ENCODE measurements at places on chromosomes 2 and 18.
A peak's percentile ranks its signal among the peaks of the same experiment; 100 is the strongest.

GRCh38 chr18:55249550-55249949, 290.3 kb upstream of the CCDC68 start:
- DNase-seq: no peak

DNA sequence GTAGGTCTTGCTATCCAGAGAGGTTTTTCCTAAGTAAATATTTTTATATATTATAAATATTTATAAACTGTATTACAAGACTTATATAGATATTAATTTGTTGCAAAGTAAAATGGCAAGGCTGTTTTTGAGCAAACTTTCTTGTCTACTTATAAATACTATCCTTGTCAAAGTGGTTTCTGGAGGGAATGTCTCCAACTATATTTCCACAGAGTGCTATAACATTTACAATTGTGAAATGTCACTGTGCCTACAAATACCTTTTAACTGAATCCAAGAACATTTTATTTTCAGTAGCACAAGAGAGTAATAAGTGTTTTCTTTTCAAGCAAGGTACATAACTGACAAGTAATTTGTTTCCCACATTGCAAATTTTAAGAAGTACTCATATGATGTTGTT, 256.8 kb downstream of the ZNF385B start:
- DNase-seq: no peak

- no peak for DNase-seq
These were observed 168.1 kb upstream of the ID2 start for GRCh38 chr2:8513601-8514273.

- DNase-seq: no peak
These were observed 174.0 kb upstream of the SLC14A2 start for GRCh38 chr18:45441110-45441847.

- no peak for DNase-seq
These were observed 93.0 kb upstream of the TTC27 start for GRCh38 chr2:32534831-32535230.

- DNase-seq: no peak
These were observed 42.3 kb downstream of the RFX8 start for GRCh38 chr2:101432411-101433181.

DNA sequence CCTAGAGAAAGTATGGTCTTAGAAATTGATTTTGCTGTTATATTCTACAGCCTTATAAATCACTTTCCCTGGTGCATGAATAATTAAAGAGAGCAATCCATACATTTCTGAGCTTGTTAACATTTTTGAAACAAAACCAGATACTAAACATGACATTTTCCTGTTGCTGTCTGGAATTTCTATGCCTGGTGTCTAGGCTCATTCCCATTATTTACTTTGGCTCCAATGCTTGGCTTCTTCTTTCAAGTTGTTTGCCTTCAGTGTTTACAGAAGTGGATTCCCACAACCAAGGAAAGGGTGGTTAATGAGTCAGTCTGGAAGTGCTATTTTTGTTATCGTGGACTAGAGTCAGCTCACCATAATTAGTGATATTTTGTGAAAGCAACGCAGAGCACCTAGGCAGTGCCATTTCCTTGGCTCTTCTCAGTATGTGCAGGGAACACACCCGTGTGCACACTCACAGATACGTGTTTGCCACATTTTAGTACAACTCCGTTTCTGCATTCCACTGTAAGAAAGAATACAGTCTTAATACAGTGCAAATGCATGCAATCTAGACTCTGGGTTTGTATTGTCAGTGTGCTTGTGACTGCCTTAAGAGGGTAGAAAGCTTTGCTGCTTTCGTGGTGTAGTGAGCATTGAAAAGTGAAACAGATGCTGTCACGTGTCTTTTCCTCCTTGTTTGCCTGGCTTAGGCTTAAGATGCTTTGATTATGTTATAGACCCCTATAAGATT, 185.0 kb upstream of the RASGRP3 start:
- DNase-seq: peak; percentile 46

DNA sequence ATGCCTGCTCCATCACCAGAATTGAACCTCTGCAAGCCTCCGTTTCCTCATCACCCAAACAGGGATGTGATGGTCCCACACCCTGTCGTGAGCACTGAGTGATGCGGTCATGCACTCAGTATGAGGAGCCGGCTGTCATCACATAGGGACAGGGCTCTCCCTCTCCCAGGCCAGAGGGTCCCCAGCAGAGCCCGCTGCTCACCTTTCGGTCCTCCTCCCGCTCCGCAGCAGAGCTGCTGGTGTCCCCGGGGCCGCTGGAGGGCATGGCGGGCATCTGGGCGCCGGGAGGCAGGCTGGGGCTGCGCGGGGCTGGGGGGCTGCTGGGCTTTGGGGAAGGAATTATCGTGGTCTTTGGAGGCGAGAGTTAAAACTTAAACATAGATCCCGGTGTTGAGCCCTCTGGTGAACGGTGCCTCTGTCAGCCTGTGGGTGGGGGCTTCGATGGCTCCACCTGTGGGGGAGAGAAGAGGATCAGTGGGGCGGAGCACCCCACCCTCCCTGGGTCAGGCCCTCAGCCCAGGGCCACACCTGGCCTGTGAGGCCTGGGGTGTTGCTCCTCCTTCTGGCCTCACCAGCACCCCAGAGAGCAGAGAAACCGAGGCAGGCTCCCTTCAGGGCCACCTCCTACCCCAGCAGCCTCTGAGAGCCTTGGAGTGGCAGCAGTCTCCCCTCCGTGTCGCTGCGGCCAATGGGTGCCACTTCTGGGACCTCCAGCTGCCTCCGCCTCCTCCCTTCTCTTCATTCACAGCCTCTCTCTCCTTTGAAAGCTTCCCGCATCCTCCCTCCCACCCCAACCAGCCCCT, 27.8 kb downstream of the DNMT3A start:
- no peak for DNase-seq

DNA sequence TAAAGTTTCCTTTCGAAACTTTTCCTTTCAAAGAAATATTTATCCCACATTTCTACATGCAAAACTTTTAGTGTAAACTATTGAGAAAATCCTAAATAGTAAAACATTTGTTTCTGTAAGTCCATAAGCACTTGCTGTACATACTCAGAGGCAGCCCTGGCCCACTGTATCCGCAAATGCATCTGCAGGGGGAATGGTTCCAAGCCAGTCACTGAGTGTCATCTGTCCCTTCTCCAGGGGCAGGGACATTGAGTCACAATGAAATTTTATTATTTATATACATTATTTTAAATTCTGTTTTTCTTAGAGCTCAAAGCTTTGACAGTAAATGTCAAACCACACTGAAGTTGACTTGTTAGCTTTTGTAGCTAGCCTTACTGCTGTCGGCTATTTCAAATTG, 367.2 kb downstream of the MTX2 start:
- DNase-seq: no peak

DNA sequence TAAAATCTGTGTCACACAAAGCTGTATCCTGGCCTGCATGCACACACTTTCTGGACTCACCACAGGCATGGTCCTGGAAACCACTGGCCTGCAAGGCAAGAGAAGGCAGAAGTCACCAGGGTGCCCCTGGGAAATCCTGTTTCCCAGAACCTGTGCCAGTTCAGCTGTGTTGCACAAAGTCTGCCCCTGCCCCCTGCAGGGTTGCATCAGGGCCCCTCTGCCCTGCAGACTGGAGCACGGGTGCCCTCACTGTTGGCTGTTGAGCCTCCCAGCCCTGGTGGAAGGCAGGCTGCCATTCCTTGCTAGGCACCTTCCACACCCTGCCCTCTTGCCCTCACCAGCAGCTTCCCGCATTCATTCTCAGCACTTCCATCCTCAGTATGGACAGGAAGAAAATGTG, 18.0 kb upstream of the TUBB6 start:
- no peak for DNase-seq

DNA sequence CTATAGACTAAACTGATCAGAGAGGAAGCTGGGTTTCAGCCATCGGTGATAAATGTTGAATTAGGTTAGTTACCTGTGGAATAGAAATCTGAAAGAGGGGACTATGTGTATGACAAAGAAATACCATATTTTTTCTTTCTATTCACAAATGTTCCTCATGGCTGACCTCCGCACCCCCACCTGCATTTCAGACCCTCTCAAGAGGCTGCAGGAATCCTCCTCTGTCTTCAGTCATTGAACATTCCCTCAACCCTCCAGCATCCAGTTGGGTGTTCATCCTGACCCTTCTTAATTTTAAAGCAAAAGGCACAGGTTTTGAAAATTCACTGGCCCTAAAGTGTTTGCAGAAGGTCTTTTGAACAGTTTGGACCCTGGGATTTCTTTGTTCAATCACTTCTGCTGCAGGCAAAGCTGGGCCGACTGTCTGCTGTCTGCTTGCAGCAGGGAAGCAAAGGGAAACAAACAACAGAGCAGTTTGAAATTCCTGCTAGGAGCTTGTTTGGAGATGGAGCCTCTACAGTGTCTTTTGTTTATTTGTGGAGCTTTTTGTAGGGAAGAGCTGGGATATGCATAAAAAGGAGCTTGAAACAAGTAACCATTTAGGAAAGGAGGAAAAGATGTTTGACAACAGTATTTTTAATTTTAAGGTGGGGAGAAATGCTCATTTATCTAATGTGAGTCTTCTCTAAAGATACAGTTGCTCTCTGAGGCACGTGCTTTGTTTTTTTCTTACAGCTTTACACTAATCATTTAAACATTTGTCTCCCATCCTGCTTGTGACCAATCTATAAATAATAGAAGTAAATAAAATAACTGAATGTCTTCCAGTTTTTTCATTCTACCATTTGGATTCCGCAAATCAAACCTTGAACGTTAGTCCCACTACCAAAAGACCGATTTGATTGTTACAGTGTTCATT, 213.3 kb upstream of the MMADHC start:
- no peak for DNase-seq

All from DMS153 (cell line).